ENCODE measurements at places on chromosomes 5 and 9. TPM values are rescaled to one million over a fixed set of nuclear protein-coding genes. Genes with fewer than 3 reads are reported as not detected.

Gene PCDHB13
- total RNA-seq, result 0.07 TPM

Gene LHX3
- 0.19 TPM for total RNA-seq

Gene IL31RA
- total RNA-seq, result not detected

Gene FAM153A
- 0.90 TPM for total RNA-seq

Gene DNM1
- total RNA-seq, result 1.3 TPM

Gene LRRC70
- 2.3 TPM for total RNA-seq

DNA sequence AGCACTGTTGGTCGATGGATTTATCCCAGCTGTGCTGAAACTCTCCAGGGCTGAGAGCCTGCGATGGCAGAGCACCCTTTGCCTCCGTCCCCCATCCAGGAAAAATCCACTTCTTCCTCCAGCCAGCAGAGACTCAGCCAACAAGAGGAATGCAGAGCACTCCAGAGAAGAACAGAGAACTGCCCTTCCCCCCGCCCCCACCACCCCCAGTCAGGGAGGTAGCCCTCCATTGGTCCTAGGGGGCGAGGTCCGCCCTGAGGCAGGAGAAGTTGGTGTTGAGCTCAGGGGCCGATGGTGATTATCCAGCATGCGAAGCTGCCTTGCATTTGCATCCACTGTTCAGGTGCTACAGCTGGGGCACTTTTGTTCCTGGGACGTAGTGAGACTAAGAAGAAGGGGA, 9.0 kb downstream of the TLX3 start:
- no peak for DNase-seq
- no peak overlapping the region for H3K27ac ChIP-seq
- no peaks in the 10 kb centered on the region for H3K27me3 ChIP-seq
- no peaks in the 10 kb centered on the region for H3K36me3 ChIP-seq
- H3K4me1 ChIP-seq, result peaks cover 10% of the 10 kb centered on the region
- H3K4me3 ChIP-seq, result no peak overlapping the region

- no peak for DNase-seq
- H3K4me3 ChIP-seq, result no peak overlapping the region
- H3K27ac ChIP-seq, result no peak overlapping the region
- H3K27me3 ChIP-seq, result no peaks in the 10 kb centered on the region
- no peaks in the 10 kb centered on the region for H3K4me1 ChIP-seq
- no peaks in the 10 kb centered on the region for H3K36me3 ChIP-seq
These were observed 96.9 kb downstream of the ATG10 start for GRCh38 chr5:82068723-82069122.

- H3K27me3 ChIP-seq, result no peaks in the 10 kb centered on the region
- H3K27ac ChIP-seq, result peak overlapping the region; percentile 96
- peak; percentile 37 for DNase-seq
- H3K36me3 ChIP-seq, result no peaks in the 10 kb centered on the region
- H3K4me1 ChIP-seq, result peaks cover 74% of the 10 kb centered on the region
- peak overlapping the region; percentile 38 for H3K4me3 ChIP-seq
These were observed 9.6 kb downstream of the STK10 start for GRCh38 chr5:172178301-172178987.

- no peak overlapping the region for H3K4me3 ChIP-seq
- no peak overlapping the region for H3K27ac ChIP-seq
- no peaks in the 10 kb centered on the region for H3K4me1 ChIP-seq
- DNase-seq, result no peak
- no peaks in the 10 kb centered on the region for H3K36me3 ChIP-seq
These were observed 67.8 kb upstream of the NEURL1B start for GRCh38 chr5:172573120-172573882.

DNA sequence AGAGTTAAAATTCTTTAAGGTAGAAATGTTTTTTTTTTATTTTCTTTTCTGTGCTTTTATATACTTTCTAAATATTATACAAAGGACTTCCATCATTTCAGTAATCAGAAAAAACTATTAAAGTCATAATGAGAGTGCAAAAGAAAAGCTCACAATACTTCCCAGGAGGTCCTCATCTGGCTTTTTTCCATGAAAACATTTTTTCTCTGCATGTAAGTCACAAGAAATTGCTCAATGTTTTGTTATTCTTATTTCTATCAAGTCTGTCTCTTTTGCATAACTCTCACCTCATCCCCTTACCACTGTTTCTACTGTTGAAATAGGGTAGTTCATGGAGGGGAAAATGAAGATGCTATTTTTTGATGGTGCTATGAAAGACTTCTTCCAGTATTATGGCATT, 375.0 kb downstream of the TMEM232 start:
- no peak overlapping the region for H3K27ac ChIP-seq
- no peak for DNase-seq
- H3K4me1 ChIP-seq, result no peaks in the 10 kb centered on the region

DNA sequence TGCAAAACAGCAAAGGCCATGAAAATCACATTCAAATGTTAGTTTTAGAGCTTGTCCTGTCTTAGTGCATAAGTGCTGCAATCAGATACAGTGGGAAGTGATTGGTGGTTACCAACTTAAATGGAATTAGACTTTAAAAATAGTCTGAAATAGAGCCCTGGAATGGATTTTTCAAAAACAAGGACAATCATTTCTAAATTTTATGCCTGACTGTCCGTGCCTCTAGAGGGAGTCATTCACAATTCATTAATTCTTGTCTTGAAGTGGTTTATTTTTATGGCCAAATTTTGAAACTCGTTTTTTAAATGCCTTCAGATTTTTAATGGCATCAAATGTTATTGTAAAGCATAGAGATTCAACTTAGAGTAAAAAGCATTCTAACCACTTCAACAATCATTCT, 561.8 kb upstream of the DAB2 start:
- H3K27me3 ChIP-seq, result no peaks in the 10 kb centered on the region
- H3K27ac ChIP-seq, result no peak overlapping the region
- DNase-seq, result no peak
- H3K36me3 ChIP-seq, result no peaks in the 10 kb centered on the region
- no peak overlapping the region for H3K4me3 ChIP-seq

DNA sequence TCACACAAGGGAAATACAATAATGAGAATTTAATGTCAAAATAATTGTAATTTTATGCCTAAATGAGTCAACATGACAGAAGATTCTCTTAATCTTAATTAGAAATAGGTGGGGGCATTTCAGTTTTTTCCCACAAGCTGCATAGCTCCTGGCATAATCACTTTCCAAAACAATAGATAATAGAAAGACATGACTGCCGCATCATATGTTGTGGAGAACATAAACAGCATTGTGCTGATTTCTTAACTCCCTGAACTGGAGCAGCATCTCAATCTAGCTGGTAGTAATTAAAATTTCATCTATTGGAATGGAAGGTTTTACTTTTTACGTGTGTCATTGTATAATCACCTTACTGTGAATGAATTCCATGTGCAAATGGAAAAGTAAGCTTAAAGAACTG, 112.1 kb downstream of the ST8SIA4 start:
- no peak for DNase-seq
- no peak overlapping the region for H3K4me3 ChIP-seq
- H3K36me3 ChIP-seq, result no peaks in the 10 kb centered on the region
- no peaks in the 10 kb centered on the region for H3K4me1 ChIP-seq
- H3K27me3 ChIP-seq, result no peaks in the 10 kb centered on the region
- H3K27ac ChIP-seq, result no peak overlapping the region

- H3K4me3 ChIP-seq, result no peak overlapping the region
- no peaks in the 10 kb centered on the region for H3K36me3 ChIP-seq
- H3K27ac ChIP-seq, result no peak overlapping the region
- H3K27me3 ChIP-seq, result no peaks in the 10 kb centered on the region
- no peaks in the 10 kb centered on the region for H3K4me1 ChIP-seq
These were observed 24.3 kb downstream of the KCNT1 start for GRCh38 chr9:135726138-135726853.

- no peak overlapping the region for H3K4me3 ChIP-seq
- DNase-seq, result no peak
- H3K36me3 ChIP-seq, result no peaks in the 10 kb centered on the region
- H3K27me3 ChIP-seq, result no peaks in the 10 kb centered on the region
- no peak overlapping the region for H3K27ac ChIP-seq
- no peaks in the 10 kb centered on the region for H3K4me1 ChIP-seq
These were observed 20.4 kb downstream of the NR5A1 start for GRCh38 chr9:124486778-124487259.

- no peaks in the 10 kb centered on the region for H3K4me1 ChIP-seq
- H3K36me3 ChIP-seq, result no peaks in the 10 kb centered on the region
- no peak overlapping the region for H3K27ac ChIP-seq
- no peaks in the 10 kb centered on the region for H3K27me3 ChIP-seq
- no peak overlapping the region for H3K4me3 ChIP-seq
These were observed 1291.8 kb upstream of the DMAC1 start for GRCh38 chr9:9091387-9091786.

DNA sequence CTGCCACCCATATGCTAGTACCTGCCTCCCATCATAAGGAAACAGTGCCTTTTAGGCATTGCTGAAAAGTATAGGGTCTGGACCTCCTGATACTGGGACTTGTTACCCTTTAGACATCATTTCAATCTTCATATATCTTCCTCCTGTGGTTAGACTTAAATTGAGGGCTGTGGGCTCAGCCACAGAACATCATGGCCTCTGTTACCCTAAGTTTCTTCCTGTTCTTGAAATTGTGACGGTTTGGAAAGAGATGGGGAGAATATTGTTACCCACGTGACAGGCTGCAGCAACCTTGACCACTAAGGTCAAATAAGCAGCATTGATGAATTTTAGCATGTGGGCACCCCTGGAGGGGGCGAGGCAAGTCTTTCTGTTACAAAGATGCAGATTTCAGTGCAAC, 87.7 kb downstream of the PDE8B start:
- H3K4me3 ChIP-seq, result no peak overlapping the region
- H3K36me3 ChIP-seq, result no peaks in the 10 kb centered on the region
- H3K27ac ChIP-seq, result no peak overlapping the region
- H3K27me3 ChIP-seq, result no peaks in the 10 kb centered on the region
- no peak for DNase-seq

DNA sequence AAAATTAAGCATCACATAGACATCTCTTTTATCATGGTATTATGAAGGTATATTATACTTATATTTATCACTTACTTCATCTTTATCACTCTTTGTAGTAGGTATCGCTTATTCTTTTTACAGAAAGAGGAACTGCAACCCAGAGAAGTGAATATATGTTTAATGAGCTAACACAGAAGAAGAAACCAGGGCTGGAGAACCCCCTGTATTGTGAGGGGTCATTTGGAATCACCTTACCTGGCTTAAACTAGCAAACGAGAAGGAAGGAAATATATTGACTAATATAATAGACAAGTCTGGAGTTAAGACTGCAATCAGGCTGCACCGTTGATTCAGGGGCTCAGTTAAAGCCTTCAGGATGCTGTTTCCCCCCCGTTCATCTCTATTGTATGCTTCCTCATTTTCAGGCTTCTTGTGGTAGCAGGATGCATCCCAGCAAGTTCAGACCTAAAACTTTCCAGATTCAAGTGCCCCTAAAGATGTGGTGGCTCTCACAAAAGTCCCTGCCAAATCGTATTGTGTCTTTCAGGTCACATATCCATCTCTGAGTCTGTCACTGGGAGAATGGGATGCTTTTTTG, 146.4 kb downstream of the GCNT1 start:
- no peak overlapping the region for H3K4me3 ChIP-seq
- H3K36me3 ChIP-seq, result no peaks in the 10 kb centered on the region
- peaks cover 3% of the 10 kb centered on the region for H3K27me3 ChIP-seq
- H3K4me1 ChIP-seq, result peaks cover 15% of the 10 kb centered on the region
- DNase-seq, result peak; percentile 56
- no peak overlapping the region for H3K27ac ChIP-seq

- H3K4me1 ChIP-seq, result peaks cover 32% of the 10 kb centered on the region
- H3K27ac ChIP-seq, result peak overlapping the region; percentile 94
- H3K4me3 ChIP-seq, result no peak overlapping the region
- peak; percentile 73 for DNase-seq
These were observed 431.0 kb upstream of the MEF2C start for GRCh38 chr5:89313804-89314588.

GRCh38 chr9:114057161-114057885, 20.8 kb downstream of the AMBP start:
- no peaks in the 10 kb centered on the region for H3K36me3 ChIP-seq
- DNase-seq, result no peak
- no peaks in the 10 kb centered on the region for H3K4me1 ChIP-seq
- H3K4me3 ChIP-seq, result no peak overlapping the region
- H3K27me3 ChIP-seq, result no peaks in the 10 kb centered on the region
- H3K27ac ChIP-seq, result no peak overlapping the region

DNA sequence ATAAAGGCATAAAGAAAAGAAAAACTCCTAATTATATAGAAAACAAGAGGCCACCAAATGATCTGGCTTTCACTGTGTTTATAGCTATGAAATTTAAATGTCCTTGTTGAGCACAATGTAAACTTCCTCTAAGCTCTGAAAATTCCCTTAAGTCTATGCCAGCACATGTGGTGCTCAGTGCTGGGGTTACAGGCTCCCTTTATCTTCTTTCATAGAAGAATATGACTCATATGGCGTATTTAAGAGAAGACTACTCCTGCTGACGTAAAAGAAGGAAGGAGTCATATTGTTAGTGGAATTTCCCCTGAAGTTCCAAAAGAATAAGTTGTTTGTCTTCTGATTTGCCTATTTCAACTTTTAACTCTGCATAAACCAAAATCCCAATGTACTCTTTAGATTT, 30.4 kb downstream of the RNF145 start:
- H3K27ac ChIP-seq, result peak overlapping the region; percentile 69
- no peak overlapping the region for H3K4me3 ChIP-seq
- H3K27me3 ChIP-seq, result no peaks in the 10 kb centered on the region
- H3K4me1 ChIP-seq, result peaks cover 15% of the 10 kb centered on the region
- DNase-seq, result peak; percentile 57

DNA sequence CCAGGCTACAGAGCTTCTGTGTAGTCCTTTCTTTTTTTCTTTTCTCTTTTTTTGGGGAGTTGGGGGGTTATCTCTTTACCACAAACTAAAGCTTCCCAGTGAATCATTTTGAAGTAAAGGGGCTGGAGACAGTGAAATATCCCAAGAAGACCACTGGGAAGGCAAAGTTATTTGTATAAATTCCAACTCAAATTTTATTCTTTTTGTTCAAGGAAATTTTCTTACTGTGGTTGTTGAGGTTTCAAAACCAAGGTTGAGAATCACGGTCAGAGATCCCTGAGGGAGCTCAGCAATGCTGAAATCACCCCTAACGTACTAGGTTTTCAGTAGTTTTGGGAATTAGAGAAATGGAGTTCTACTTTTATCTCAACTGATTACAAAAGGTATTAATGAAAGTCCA, 175.7 kb downstream of the ARHGEF28 start:
- no peaks in the 10 kb centered on the region for H3K4me1 ChIP-seq
- DNase-seq, result no peak
- no peak overlapping the region for H3K27ac ChIP-seq
- no peak overlapping the region for H3K4me3 ChIP-seq
- H3K27me3 ChIP-seq, result no peaks in the 10 kb centered on the region
- no peaks in the 10 kb centered on the region for H3K36me3 ChIP-seq

Data from B cell (primary cell).